Bronchial epithelial cell (primary cell): ENCODE measurements at places on chromosomes 1 and 21.
A peak's percentile ranks its signal among the peaks of the same experiment; 100 is the strongest.

GRCh38 chr1:161709373-161709772, 2.3 kb downstream of the FCRLA start:
- DNase-seq: no peak

DNA sequence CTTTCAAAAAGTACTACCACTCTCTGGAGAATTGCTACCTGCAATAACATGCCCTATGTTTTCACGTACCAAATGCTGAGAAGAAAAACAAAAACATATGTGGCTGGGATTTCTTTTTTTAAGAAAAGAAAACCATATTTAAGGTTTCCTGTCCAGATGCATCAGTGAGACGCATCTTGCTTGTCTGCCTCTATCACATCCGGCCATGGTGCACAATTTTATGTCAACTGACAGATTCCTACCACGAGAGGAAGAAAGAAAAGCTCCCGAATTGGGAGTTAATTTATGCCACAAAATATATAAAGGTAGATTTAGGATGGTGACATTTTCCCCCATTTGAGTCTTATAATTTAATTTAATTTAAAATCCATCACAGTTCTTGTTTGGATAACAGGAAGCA, 62.3 kb upstream of the COL24A1 start:
- no peak for DNase-seq

DNA sequence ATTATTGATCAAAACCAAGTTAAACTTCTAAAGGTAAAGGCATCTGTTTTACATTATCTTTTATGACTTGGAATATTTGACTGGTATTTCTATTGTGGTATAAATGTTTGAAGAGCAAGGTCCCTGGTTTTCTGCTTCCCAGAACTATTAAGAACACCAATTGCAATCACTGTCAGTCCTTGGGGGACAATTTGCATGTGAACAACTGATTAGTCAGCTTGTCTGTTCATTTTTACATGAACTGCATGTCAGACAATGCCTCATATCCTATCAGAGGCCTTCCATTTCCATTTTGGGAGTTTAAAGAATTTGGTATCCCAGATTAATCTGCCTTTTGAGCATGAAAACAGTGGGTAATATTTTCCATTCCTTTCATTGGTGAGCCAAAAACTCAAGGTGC, 654.9 kb upstream of the USP24 start:
- no peak for DNase-seq

DNA sequence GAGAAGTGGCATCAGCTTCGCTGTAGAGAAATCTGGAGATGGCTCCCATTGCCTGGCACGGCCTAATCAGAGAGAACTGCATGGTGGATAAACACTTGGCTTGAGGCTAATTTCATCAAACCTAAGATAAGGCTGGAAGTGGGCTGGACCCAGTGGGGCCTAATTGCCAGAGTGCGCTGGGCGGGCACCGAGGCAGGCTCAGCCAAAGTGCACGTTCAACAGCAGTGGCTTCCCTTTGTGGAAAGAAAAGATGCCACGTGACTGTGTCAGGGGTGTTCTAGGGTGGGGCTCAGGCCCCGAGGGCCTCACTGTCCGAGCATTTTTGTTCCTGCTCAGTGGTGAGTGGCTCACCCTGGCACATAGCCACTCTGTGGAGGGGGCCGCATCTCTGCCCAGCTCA, 5.8 kb downstream of the PLCH2 start:
- peak; percentile 43 for DNase-seq

DNA sequence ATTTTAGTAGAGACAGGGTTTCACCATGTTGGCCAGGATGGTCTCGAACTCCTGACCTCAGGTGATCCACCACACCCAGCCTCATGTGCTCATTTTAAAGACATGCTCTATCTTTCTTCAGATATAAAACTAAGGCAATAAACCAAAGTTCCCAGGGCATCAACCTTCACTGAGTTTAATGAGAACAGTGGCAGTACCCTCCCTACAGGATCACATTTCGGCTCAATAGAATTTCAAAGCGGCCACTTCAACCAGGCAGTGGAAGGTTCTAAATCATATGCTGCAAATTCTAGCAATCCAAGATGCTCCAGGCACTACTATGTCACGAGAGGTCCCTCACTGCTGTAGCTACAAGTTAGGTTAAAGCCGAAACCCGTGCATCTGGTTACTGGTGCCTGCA, 45.5 kb downstream of the PARP1 start:
- no peak for DNase-seq

DNA sequence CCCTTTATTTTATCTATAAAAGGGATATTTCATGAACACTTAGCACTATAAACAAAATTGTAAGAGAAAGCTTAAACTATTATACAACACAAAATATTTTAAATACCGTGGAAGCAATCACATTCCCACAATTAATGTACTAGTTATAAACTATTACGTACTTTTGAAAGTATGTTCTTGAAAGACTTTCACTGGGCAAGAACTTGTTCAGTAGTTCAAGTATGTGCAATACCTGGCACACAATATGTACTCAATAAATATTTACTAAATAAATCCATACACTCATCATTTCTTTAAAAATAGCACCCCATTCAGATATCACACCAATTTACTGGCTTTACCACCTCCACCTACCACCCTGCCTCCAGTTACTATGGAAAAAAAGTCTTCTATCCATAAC, 12.6 kb upstream of the FMO2 start:
- peak; percentile 58 for DNase-seq

- DNase-seq: peak; percentile 45
These were observed 190.9 kb downstream of the GIPC2 start for GRCh38 chr1:78236716-78237115.
